ENCODE measurements at places on chromosomes 2 and 18. TPM values are rescaled to one million over a fixed set of nuclear protein-coding genes. Genes with fewer than 3 reads are reported as not detected.

C1QL2 gene
- total RNA-seq, result not detected

KCNF1 gene
- total RNA-seq, result not detected

DSC3 gene
- not detected for total RNA-seq

MCFD2 gene
- 48.9 TPM for total RNA-seq

GPR45 gene
- total RNA-seq, result not detected

SLC23A3 gene
- total RNA-seq, result 1.8 TPM

MBP gene
- total RNA-seq, result 90.8 TPM

SERPINB3 gene
- total RNA-seq, result not detected

SERPINB12 gene
- not detected for total RNA-seq

NYAP2 gene
- not detected for total RNA-seq

CROCC2 gene
- total RNA-seq, result not detected

TWIST2 gene
- total RNA-seq, result not detected

LYPD1 gene
- total RNA-seq, result not detected

SCYGR4 gene
- not detected for total RNA-seq

RBM43 gene
- 4.6 TPM for total RNA-seq

All from T-helper 1 cell treated with Interleukin-12 subunit alpha and Interleukin-12 subunit beta and Interleukin-4 antibody, amounts not matched to agents 30 ng/mL and 1 ng/mL, for 36 hours (primary cell).